ENCODE measurements at places on chromosomes 3 and 15.

DNA sequence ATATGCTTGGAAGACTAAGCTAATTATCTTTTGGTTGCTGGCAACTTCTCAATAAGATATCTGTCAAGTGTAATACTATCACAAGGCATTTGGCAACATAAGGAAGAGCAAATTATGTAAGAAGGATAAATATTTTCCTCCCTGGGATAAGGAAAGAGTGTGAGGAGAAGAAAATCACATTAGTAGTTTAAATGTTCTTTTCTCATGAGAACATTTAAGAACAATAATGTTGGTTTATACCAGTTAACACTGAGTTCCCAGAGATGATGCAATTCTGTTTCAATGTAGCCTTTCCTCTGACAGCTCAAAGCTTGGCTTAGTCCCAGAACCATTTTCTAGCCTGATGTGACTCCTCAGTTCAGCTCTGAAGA is 66.1 kb upstream of the NPHP3 start:
- no peak for DNase-seq

DNA sequence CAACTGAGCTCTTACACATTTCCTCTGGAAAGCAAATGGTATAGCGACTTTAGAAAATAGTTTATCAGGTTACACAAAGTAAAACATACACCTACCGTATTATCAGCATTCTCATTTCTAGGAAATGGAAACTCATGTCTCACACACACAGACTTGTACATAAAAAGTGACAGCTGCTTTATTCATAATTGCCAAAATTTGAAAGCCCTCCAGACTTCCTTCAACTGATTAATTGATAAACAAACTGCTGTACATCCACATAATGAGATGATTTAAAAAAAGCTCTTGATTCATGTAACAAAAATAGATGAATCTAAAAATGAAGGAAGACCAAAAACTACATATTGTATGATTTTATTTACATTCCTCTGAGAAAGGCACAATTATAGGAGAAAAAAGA is 425.5 kb downstream of the GABRG3 start:
- no peak for DNase-seq

DNA sequence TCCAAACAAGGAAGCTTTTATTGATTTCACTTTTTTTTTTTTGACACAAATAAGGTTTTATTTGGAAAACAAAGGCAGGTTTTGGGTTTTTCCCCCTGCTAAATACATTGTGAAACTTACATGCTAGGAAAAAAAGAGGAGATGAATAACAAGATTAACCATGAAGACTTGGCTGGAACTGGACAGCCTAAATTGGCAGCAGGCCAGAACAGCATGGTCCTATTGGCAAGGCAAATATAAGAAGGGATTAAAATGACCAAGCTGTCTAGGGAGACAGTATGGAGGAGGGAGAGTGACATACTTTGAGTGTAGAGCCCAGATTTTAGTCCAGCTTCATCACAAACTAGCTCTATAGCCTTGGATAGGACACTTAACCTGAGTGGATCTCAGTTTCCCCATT is 63.9 kb upstream of the BBX start:
- no peak for DNase-seq

- no peak for DNase-seq
These were observed 122.6 kb upstream of the CCNL1 start for GRCh38 chr3:157282261-157283191.

GRCh38 chr3:32095431-32095830 is 11.0 kb upstream of the GPD1L start:
- DNase-seq = no peak

GRCh38 chr15:82895983-82896382 is 56.5 kb downstream of the HOMER2 start:
- no peak for DNase-seq

GRCh38 chr3:192082730-192083660 is 622.0 kb downstream of the PYDC2 start:
- no peak for DNase-seq

GRCh38 chr15:73919706-73920105 is 6.6 kb upstream of the LOXL1 start:
- no peak for DNase-seq

- DNase-seq = no peak
These were observed 291.0 kb downstream of the PLOD2 start for GRCh38 chr3:145869958-145870357.

- no peak for DNase-seq
These were observed 148.0 kb upstream of the TBL1XR1 start for GRCh38 chr3:177345049-177345972.

GRCh38 chr3:72445827-72446217 is 402.4 kb downstream of the SHQ1 start:
- no peak for DNase-seq

DNA sequence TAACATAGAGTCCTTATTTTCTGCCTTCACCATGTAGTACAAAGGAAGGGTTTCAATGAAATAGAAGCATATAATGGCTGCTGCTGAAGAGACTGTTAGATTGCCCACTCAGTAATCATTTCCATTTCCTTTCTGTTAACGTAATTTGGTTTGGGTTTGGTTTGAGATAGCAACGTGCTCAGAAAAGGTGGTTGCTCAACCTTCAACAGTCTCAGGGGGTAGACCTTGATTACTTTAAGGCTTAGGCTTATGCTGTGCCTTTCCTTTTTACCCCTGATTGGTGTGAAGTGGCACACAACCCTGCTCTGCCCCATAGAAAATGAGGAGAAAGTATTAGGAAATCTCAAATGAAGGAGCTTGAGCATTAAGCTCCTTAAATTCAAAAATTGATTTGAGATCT is 163.7 kb upstream of the TP63 start:
- DNase-seq = no peak

GRCh38 chr15:37537802-37538201 is 396.6 kb upstream of the TMCO5A start:
- no peak for DNase-seq

- DNase-seq = no peak
These were observed 5.4 kb downstream of the CRABP1 start for GRCh38 chr15:78345396-78346125.

DNA sequence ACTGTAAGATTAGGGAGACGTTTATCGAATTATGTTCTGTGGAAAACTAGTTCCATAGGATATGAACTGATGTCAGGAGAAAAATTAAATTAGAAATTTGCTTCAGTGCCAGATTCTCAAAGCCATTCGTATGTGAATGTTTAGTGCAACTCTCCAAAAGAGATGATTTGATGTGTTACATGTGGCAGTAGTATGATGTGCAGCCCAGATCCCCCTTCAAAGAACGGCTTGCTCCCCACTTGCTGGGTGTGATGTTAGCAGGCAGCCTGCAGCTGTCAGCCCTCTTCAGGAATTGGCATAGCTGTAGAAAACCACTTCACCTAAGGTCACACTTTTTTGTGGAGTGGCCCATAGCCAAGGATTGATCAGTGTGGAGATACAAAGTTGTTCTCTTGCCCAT is 127.0 kb upstream of the CCDC54 start:
- no peak for DNase-seq

GRCh38 chr3:189621948-189622603 is 9.1 kb upstream of the TP63 start:
- DNase-seq = no peak

DNA sequence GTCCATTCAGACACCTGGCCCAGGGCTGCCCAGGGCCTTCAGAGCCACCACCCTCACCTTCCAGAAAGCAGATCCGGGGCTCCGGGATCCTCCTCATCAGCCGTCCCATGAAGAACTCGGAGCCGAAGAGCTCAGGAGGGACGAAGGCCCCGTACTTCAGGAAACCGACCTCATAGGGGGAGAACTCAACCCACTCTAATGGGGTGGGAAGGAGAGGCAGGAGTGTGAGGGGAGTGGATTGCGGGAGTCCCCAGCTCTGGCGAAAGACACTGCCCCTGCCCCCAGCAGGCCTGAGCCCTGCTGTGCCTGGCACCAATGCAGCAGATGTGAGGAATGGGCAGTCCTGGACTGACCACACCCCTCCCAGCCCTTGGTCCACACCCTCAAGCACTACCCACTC is 22.6 kb downstream of the PLA2G4D start:
- no peak for DNase-seq

DNA sequence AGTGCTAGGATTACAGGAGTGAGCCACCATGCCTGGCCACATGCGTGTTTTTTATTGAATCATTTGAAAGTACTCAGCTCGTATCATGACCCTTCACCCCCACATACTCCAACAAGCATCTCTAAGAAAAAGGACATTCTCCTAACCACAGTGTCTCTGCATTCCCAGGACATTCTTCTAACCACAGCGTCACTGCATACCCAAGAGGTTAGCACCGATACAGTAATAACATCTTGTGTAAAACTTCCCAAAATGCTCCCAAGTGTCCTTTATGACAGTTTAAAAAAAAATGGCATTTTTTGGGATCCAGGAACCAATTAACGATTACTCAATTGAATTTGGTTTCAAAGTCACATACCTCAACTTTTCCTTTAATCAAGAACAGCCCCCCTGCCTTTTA is 39.6 kb downstream of the FLNB start:
- DNase-seq = no peak

- DNase-seq = no peak
These were observed 26.7 kb upstream of the GRIP2 start for GRCh38 chr3:14566812-14567211.

DNA sequence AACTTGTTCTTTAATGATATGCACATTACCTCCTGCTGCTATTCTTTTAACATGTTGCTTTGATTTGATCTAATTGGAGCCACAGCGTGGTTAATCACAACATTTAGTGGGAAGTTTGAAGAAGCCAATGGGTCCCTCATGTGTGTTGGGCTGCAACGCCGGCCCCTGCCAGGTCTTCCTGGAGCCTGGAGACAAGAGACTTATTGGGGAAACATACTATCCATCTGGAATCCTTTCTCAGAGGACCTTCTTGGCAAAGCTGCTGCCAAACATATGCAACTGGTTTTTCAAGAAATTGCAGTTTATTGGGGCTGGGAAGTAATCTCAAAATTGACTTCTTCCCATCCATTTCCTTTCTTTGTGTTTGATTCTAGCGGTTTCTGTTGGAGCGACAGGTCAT is 396.3 kb upstream of the PROK2 start:
- DNase-seq = no peak

DNA sequence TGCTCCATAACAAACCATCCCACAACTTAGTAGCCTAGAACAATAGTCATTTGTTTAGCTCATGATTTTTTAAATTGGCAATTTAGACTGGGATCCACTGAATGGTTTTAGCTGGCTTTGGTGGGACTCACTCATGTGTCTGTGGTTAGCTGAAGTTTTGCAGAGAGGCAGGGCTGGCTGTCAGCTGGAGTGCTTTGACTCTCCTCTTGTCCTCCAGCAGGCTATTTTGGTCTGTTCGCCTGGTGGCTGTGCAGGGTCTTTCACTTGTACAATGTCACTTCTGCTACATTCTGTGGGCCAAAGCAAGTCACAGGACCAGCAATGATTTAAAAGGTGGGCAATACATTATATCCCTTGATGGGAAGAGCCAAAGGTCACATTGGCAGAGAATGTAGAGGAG is 1146.5 kb downstream of the ROBO2 start:
- DNase-seq = no peak

DNA sequence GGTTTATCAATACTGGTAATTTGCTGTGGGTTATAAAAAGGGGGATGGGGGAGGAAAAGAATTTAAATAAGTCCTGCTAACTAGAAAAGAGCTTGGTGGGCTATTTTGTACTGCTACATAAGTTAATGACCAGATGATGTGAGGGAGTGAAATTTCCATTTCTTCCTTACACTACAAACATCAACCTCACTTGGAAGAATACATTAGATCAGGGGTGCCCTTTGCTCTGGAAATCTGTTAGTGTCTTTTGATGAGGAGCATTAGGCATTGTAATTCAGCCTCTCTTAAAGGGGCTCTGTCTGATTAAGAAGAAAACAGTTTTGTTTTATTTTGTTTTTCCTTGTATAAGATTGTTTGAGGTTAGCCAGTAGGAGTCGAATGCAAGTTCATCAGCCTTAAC is 576.4 kb upstream of the TBL1XR1 start:
- no peak for DNase-seq

DNA sequence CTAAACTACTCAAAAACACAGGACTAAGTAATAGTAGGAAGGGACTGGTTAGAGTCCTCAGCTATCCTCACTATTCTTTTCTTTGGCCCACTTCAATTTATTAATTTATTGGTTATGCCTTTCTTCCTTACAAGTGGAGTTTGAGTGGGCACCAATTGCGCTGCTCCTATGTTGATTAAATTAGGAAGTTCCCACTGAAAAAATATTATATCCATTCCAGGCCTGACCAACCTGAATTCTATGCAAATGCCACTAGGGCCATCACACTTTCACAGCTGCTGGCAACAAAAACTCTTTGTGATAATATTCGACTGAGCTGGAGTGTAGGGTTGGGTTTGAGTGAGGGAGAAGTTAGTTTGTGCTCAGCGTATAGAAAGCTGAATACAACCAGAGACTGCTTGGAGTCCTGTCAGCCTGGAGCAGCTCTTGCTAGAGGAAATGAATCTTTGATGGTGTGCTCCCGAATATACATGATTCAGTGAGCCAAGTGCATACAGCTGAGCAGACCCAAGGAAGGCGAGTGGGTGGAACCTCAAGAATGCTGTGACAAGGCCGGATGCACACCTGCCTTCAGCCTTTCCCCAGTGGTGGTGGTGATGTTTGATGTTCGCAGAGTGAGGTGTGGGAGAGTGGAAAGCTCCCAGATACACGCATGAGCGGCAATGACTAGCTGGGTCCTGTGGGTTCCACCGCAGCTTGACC is 1.5 kb downstream of the ARHGEF3 start:
- peak; percentile 22 for DNase-seq

Data from T-helper 17 cell (primary cell).